A549 (cell line): ENCODE measurements at places on chromosomes 1 and 21.

GRCh38 chr1:32066489-32066873 is 6.3 kb upstream of the TMEM39B start:
- no peak for DNase-seq

GRCh38 chr1:234476172-234476571 is 2.8 kb downstream of the TARBP1 start:
- DNase-seq: no peak

- no peak for DNase-seq
Observed at GRCh38 chr1:162903246-162903645, 42.3 kb upstream of the CCDC190 start.

DNA sequence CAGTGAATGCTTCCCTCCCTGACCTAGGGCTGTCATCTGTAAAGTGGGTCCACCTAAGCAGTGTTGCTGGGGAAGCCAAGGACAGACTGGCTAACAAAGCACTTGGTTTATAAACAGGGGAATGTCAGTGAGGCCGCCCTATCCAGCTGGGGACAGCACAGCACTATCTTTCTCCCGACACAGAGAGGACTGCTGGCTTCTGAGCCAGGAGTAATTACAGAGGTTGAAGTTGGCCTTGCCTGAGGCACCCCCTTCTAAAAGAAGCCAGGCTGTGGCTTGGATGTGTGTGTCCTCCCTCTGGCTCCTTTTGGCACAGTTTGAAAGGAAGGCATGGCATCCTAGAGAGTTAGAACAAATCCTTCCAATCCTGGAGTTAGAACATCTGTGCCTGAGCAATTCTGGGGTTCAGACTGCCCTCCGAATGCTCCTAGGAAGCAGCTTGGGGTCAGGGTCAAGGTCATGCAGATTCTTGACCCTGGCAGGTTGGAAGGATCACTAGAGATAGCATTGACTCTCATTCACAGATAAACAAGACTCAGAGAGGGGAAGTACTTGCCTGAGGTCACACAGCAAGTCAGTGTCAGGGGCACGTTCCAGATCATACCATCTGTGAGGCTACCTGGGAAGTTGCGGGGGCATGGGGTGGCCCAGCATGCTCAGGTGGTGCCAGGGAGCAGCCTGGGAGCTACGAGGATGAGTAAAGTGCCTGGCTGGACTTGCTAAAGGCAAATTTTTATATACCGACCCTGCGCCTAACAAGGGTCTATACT is 1.3 kb upstream of the LDLRAP1 start:
- DNase-seq: no peak

DNA sequence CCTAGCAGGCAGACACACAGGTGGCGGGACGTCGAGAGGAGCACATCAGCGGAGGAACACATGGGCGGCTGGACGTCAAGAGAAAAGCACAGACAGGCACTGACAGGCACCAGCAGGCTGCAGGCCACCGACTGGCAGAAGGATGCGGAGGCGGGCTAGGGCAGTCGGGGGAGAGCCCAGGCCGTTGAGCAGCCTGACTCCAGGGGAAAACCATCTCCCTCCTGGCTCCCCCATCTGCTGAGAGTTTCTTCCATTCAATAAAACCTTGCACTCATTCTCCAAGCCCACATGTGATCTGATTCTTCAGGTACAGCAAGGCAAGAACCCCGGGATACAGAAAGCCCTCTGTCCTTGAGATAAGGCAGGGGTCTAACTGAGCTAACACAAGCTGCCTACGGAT is 25.5 kb downstream of the B3GALT5 start:
- no peak for DNase-seq

DNA sequence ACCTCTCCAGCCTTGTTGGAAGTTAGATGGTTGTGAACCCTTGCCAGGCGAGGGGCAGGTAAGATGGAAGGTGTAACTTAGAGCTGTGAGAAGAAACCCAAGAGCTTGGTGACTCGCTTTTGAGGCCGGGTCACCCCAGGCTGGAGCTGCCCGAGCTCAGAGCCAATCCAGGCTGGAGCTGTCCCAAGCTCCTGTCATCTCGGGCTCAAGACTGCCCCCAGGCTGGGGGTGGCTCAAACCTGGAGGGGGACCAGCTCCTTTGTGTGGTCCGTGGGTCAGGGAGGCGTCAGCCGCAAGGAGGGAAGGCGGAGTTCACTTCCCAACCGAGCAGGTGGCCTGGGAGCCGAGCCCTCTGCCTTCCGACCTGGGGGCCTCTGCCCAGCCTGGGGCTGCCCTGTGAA is 2.0 kb downstream of the HUNK start:
- DNase-seq: no peak

DNA sequence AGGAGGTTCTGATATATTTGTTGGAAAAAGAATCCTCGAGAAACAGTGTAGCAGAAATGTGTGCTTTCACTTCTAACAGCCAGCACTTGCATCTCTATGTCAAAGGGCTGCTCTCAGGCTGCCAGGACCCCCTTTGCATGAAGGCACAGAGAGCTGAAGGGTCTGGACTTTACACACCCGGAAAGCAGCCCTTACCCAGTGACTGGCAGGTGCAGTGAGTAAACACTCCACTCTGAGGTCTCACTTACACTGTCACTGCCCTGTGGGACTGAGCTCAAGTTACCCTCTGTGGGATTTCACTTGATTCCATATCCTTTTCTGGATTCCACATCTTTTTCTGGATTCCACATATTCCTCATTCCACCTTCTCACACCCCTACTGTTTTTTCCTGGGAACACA is 40.8 kb upstream of the PPP2R5A start:
- DNase-seq: no peak

- DNase-seq: no peak
Observed at GRCh38 chr1:203213126-203213525, 16.3 kb downstream of the CHIT1 start.

- DNase-seq: no peak
Observed at GRCh38 chr1:118137900-118138299, 47.1 kb downstream of the SPAG17 start.

DNA sequence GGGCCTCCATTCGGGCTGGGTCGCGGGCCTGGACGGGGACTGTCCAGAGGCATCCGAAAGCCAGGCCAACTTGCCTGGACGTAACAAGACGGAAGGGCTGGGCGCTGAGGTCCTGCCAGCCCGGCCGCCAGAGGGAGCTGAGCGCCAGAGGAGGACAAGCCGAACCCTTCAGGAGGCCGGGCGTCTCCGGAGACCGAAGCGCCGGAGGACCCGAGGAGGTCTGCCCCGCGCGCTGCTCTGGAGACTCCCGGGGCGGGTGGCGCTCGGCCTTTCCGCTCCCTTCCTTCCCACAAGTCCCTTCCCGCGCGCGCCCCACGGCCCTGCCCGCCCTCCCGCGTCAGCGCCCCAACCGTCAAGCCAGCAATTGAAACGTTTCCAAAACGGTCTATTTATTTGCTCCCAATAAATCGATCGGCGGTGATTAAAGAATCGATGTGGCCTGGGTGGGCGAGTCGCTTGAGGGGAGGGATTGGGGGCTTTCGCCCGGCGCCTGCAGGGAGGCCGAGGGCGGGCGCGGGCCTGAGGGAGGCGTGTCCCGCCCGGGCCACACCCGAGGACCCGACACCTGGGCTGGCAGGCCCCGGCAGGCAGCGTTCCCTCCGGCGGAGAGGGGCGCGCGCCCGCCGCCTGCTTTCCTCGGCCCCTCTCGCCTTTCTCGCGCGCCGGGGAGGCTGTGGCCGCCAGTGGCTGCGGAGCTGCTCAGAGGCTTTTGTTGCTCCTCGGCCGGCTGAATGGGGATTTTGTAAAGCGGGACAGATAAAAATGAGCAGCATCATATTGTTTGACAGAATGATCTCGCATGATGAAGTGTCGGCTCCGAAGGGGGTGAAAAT is 5.2 kb upstream of the FOXD3 start:
- peak; percentile 71 for DNase-seq

GRCh38 chr1:158654571-158654970 is 31.9 kb downstream of the SPTA1 start:
- no peak for DNase-seq
